ENCODE measurements at places on chromosomes 5 and 9. TPM values are rescaled to one million over a fixed set of nuclear protein-coding genes. Genes with fewer than 3 reads are reported as not detected.

DNA sequence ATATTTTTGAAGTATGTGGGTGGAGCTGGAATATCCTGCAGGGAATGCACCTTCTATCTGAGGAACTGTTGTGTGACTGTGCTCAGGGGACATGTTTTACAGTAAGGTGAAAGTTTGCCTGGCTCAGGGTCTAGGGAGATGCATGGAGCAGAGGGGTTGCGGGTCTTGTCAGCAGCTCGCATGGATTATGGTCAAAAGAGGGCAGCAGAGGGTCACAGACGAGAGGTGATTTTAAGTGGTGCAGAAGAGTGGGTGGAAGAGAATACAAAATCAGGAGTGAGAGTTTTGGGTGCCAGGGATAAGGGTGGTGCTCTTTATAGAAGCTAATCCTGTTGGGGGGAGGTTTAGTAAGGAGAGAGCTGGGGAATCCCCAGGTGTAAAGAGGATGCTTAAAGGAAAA is 53.5 kb upstream of the GRIN3A start:
- DNase-seq: no peak

- DNase-seq: no peak
Measured at GRCh38 chr5:139387611-139388197, 2.0 kb downstream of the MZB1 start.

GRCh38 chr5:105350486-105351140 is 1788.0 kb upstream of the NUDT12 start:
- DNase-seq: no peak

GRCh38 chr5:139593716-139594319 is 32.7 kb downstream of the UBE2D2 start:
- no peak for DNase-seq

DNA sequence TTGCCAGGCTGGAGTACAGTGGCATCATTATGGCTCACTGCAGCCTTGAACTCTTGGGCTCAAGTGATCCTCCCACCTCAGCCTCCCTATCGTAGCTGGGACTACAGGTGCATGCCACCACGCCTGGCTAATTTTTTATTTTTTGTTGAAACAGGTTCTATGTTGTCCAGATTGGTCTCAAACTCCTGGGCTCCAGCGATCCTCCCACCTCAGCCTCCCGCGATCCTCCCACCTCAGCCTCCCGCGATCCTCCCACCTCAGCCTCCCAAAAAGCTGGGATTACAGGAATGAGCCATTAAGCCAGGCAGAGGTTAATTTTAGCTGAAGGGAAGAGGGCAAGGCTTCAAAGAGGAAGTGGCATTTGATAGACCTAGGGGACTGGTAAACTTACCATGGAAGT is 32.8 kb upstream of the CCNB1 start:
- no peak for DNase-seq

- peak; percentile 79 for DNase-seq
Measured at GRCh38 chr5:142716963-142717362, 31.1 kb upstream of the FGF1 start.

Gene ZFAND5
- 188 TPM for total RNA-seq

All from cardiac septum (tissue), 1 donor.